Stimulated activated CD8-positive, alpha-beta memory T cell treated with anti-CD3 and anti-CD28 coated beads, Interleukin-4, amount 100 ng/mL, for 4 hours (primary cell): ENCODE measurements at places on chromosomes 13 and 19.

DNA sequence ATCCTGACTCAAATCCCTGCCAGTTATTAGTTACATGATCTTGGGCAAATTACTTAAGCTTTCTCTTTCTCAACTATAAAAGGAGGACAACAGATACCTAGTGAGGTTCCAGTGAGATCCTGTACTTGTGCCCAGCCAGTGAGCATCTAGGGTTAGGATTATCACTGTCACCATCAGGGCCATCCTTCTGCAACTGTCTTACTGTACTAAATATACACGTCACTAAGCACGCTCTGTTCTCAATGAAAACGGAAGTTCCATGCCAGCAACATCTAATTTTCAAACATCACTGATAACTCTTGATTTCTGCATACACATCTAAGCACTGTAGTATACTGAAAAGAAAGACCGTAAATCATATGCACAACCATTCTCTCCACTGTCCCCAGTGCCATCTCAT, 70.0 kb downstream of the FOXO1 start:
- no peak for DNase-seq

GRCh38 chr13:24042710-24043440, 117.6 kb upstream of the SPATA13 start:
- no peak for DNase-seq

- no peak for DNase-seq
Observed at GRCh38 chr19:33409906-33410685, 36.6 kb downstream of the CEBPG start.

DNA sequence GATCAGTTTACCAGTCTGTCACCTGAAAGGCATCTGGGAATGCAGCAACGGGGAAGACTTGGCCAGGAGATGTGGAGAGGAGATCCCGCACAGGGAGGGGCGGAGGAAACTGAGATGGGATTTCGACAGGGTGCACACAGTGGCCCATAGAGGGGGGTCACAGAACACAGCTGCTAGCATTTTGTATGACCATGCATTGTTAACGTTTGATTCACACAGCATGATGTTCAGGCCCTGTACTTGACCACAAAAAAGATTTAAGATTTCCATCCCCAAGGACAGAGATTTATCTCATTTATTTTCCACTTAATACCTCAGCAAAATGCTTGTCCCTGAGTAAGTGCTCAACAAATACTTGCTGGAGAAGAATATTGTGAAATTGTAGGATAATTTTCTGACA, 63.2 kb downstream of the RAB20 start:
- DNase-seq = no peak

- DNase-seq = no peak
Observed at GRCh38 chr19:4717966-4718701, 5.5 kb downstream of the DPP9 start.

DNA sequence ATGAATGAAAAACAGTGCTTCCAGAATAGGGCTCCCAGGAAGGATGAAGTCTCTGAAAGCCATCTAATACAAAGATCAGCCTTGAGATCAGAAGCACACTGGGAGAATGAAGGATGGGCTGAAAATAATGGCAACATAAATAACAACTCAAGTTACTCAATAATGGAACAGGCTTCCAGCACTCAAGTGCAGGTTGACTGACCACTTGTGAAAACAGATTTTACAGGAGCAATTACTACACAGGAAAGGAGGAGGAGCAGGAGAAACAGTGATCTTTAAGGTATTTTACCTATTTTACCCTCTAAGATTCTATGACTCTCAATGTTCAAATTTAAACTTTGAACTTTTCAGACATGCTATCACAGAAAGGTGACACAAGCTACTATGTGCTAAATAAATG, 106.0 kb downstream of the USP12 start:
- DNase-seq = no peak

DNA sequence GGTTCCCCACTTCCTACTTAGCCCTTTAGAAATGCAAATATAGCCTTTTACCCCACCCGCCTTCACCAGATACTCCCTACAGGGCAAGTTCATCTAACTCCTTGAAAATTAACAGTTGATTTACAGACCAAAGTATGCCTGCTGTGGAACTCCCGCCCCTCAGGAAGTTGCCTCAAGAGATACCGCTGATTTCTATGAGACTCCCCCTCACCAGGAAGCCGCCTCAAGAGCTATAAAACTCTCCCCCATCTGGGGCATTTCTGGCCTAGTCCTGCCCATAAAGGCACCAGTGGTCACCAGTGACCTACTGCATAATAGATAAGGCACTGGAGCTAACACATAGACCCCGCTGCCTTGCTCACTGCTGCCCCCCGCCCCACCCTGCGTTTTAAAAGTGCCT, 201.7 kb upstream of the UBL3 start:
- no peak for DNase-seq

DNA sequence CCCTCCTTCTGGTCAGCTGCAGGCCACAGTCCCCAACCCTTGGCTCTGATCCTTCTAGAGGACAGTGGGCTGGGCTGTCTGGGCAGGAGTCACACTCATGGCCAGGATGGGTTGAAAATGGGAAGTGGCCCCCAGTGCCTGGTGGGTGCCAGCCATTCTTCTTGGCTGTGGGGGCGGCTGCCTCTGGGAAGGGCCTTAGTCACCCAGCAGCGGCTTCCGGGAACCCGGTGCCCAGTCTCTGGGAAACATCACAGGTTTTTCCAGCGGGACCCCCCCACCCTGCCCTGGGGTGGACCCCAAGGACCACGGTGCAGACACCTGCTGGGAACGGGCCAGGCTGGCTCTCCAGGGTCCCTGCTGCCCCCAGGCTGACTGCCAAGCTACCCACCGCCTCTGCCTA, 27.3 kb upstream of the SLC7A10 start:
- DNase-seq = no peak

- DNase-seq = no peak
Observed at GRCh38 chr19:3619631-3620012, 7.0 kb downstream of the CACTIN start.

DNA sequence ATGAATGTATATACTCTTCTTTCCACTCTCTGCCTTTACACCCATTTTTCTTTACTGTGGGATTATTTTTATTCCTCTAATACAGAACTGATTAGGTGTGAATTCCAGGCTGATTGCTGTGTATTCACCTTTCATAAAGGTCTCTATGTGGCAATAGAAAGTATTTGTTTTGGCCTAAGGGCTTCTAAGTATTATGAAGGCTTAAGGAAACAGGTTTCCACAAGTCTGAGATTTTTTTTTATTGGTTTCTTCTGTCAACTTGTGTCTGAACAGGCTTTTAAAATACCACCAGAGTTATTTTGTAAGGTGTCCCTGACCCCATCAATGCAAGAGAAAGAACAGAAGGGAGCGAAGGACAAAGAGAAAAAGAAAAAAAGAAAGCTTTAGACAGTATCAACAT, 1102.0 kb upstream of the SPRY2 start:
- no peak for DNase-seq

DNA sequence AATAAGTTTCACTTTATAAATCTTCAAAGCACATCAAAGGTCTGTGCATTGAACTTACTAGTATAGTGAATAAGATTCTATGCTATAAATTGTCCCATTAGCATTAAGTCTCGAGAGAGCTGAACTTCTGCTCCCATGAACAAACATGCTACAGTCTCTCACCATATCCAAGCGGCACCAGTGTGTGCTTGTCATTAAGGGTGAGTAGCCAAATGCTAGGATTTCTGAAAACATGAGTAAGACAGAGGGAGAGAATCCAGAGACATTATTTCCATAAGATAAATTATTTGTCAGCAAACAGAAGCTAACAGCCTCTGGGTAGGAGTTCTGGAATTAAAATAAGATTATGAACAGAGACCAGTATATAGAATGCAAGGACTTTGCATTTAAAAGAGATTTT, 2882.5 kb downstream of the PCDH9 start:
- DNase-seq = no peak

DNA sequence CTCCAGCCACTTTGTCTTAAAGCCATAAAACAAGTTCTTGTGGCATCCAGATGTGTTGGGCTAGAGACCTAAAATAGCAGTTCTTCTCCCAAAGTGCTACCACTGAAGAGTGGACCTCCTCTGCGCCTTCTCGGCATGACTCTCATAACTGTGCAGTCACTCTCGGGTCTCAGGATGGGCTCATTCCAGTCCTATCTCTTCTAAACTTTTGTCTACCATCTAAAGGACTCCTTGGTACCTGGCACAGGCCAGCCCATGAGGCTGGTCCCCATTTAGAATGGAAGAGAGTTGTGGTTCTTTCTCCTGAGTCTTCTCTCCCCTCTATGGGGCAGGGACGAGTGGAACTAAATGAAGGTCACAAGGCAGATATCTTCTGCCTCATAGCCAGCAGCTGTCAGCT, 272.0 kb upstream of the TMTC4 start:
- no peak for DNase-seq

- DNase-seq = no peak
Observed at GRCh38 chr19:6925801-6926751, 38.7 kb downstream of the ADGRE1 start.

DNA sequence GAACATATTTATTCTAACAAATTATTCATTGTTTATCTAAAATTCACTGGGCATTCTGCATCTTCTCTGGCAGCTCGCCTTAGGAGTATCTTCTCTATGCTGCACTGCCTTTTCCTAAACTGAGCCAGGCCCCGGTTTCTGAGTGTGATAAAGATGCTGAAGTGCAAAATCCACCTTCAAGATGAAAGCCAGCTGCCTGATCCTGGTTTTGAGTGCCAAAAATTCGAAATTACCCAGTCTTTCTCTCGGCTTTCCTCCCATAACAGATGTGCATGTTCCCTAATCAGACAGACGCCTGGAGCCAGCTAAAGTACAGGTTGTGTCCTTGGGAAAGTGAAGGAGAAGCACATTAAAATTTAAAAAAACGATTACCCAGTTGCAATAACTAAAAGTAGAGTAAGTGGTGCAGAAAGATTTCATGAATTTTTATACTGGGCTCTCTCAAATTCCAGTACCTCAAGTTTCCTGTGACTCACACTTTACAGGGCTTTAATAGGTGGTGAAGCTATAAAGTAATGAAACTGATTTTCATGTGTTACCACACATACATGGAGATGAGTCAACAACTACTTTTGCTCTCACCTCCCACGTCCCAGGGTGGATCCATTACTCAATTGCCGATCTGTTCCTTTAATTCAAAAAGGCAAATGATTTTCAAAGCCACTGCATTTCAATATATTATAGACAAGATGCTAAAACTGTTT, 65.0 kb upstream of the GTF2F2 start:
- peak; percentile 7 for DNase-seq

DNA sequence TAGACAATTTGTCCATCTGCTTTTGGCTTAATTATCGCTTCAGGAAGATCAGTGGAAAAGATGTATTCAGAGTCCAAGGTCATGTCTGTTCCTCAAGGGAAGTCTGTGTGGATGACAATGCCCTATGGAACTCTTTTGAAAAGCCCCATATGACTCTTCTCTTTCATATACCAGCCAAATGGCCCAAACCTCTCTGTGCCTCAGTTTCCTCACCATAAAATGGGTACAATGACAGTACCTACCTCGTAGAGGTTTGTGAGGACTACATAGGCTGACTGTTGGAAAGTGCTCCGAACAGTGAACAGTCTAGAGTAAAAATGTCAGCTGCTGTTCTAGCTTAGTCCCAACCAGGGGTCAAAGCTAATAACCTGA, 104.6 kb downstream of the COL4A2 start:
- no peak for DNase-seq

DNA sequence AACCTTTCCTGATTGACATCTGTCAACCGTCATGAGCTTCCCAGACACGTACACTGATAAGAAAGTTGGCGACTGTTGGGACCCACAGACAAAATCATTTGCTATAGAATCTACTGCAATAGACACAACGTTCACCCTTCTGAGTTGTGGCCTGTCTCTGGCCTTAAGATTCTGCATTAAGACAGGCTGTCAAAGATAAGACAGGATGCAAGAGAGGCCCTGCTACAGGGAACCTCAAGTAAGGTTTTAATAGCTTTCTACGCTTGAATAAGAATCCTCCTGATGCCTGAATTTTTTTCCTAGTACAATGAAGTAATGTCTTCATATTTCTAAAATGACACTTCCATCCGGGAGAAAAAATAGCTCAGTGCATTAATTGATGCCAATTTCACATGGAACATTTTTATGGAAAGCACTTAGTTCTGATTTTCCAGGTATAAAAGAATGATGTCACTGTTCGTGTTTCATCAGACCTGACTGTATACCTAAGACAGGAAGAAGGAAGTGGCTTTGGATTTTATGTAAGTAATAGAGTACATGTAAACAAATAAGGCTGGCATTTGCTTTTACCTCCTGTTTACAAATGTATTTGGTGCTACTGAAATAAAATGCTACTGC, 275.2 kb upstream of the GPC6 start:
- DNase-seq = no peak

DNA sequence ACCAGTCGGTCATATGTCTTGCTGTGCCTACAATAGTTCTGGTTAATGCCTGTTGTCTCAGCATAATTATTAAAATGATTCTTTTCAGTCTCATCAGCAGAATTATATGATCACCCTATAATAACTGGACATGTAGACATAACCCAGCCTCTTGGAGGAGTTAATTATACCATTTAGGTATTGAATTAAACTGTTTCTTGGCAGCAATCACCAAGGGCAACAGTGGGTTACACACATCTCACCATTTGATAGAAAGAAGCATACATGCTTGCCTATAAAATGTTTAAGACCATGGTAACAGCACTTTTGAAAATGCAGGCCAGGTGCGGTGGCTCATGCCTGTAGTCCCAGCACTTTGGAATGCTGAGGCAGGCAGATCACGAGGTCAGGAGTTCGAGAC, 184.6 kb downstream of the RGCC start:
- no peak for DNase-seq

DNA sequence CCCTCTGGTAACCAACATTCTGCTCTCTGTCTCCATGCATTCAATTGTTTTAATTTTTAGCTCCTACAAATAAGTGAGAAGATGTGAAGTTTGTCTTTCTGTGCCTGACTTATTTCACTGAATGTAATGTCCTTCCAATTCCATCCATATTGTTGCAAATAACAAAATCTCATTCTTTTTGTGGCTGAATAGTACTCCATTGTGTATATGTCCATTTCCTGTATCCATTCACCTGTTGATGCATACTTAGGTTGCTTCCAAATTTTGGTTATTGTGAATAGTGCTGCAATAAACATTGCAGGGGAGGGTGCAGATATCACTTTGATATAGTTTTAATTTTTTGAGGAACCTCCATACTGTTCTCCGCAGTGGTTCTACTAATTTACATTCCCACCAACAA, 2.5 kb upstream of the ZNF284 start:
- DNase-seq = no peak

DNA sequence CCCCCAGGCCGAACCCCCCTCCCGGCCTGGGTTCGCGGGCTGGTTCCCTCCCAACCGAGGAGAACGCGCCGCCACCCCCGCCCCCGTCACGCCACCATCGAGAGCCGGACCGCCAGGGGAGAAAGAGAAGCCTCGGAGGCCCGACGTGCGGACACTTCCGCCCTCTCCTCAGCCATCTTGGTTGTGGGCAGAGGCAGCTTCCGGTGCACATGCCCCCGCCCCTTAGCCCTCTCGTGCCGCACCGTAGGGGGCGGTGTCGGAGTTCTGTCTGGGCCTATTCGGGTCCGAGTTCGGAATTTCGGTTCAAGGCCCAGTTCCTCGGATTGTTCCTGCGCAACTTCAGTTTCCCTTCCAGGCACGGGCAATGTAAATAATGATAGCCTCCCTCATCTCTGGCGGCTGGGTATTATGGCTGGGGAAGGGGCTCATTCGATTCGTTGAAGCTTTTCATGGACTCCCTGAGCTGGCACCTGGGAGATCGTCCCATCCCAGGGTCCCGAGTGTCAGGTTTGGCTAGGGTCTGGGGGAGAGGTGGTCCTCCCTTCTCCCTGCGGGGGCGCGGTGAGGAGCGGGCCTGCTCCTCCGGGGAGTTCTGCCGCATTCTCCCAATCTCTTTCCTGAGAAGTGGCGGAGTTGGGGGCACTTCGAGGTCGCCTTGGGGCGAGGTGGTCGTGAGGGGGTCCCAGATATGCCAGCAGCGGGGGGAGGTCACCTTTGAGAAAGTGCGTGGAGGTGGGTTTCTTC, at the start of the genes IER2 and STX10:
IER2 (plus strand) TSS at position 225 of the 744 bp plus-strand sequence. CDS start 2,776 bp downstream, outside the sequence.
STX10 (minus strand) TSS at position 189 of the 744 bp plus-strand sequence. CDS start 202 bp downstream, outside the sequence.
- DNase-seq = peak; percentile 78
